CD4-positive, alpha-beta T cell treated with Interleukin-17A for 4 hours (primary cell): ENCODE measurements at places on chromosomes 5 and 9.

- DNase-seq = no peak
These were observed 105.1 kb upstream of the SLC25A48 start for GRCh38 chr5:135729321-135729786.

GRCh38 chr5:31531543-31531887 is 378 bp downstream of the DROSHA start:
- DNase-seq = peak; percentile 21

DNA sequence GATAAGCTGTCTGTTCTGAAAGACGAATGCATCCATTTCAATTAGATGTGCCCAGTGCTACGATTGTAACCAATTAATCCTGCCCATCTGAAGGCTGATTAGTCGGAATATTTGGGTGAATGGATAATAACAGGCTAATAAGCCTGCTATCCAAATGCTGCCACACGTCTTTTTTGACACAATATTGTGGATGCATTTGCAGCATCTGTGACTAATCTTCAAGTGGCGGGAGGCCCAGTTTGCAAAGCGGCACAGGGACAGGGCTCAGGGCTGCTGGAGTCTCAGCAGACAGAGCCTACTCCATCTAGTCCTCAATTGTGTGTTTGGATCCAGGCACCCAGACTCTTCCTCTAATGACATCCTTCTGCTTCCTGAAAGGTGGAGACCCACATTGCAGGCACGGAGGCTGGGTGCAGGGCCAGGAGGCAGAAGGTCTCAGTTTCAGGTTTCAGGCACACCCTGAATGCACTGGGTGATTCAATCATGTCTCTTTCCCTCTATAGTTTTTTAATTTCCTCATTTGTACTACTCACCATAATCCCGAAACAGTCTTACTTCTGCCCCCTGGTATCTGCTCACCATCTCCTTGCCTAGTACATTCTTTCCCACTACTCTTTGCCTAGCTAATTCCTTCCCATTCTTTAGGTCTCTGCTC is 169.6 kb downstream of the ASTN2 start:
- DNase-seq = no peak

- peak; percentile 45 for DNase-seq
These were observed 75.2 kb upstream of the SMARCA2 start for GRCh38 chr9:1939926-1940368.

DNA sequence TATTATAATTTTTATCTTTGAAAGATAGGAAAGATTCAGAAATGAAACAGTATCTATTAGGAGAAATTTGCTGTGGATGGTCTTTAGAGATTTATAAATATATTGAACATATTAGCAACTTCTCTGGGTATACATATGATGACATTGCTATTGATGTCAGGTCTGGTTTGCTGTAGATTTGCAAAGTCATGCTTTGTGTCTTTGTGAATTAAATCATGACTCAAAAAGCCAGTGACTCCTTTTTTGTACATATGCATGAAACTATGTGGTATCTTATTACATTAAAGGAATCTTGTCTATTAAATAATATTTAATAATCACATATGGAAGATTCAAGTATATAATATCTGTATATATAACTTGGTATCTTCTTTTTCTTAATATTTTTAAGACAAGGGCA is 141.9 kb downstream of the ST8SIA4 start:
- no peak for DNase-seq

GRCh38 chr9:94210616-94211603 is 48.2 kb upstream of the ZNF169 start:
- no peak for DNase-seq

DNA sequence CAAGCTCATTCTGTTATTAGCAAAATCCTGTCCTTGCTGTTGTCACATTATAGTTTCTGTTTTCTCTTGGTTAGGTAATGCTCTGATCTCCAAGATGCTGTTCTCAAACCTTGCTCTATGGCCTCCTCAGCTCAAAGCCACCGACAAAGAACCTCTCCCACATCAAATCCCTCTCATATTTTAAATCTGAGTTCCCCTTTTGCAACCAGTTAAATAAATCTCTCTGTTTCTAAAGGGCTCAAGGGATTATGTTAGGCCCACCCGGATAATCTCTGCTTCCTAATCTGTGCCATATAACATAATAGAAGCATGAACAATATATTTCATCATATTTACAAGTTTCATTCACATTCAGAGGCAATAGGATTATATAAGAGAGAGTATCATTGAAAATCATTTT is 286.0 kb downstream of the CYLC2 start:
- DNase-seq = no peak

- no peak for DNase-seq
These were observed 695 bp upstream of the SNAPC3 start for GRCh38 chr9:15421990-15422371.

- DNase-seq = no peak
These were observed 87.2 kb downstream of the MTAP start for GRCh38 chr9:21889673-21890072.

DNA sequence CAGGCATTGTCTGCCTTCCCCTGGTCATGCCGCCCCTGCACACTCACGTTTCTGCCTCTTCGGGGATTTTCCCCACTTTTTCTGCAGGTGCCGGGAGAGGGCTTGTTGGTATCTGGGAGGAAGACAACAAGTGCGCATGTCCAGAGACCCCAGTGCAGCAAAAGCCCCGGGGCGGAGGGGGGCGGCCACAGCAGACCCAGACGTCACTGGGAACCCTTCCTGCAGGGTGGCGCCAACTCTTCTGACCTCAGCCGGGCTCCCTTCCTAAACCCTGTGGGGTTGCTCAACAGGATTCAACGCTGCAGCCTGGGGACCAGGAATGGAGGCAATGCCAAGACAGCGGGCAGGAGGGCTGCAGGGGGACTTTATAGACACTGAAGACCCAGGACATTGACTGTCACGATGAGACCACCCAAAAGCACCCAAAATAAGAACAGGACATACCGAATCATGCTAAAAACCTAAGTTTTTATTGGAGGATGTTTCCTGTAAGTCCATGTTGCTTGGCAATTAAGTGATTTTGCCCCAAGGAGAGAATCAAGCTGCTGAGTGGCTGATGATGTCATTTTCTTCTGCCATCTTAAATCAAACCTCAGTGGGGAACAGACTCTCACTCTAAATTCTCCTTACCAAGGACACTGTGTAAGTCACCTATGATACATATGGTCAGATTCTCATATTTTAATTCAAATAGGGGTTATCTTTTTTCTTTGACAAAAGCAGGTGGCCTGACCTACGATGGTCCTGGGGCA is 62.9 kb upstream of the SIMC1 start:
- no peak for DNase-seq

DNA sequence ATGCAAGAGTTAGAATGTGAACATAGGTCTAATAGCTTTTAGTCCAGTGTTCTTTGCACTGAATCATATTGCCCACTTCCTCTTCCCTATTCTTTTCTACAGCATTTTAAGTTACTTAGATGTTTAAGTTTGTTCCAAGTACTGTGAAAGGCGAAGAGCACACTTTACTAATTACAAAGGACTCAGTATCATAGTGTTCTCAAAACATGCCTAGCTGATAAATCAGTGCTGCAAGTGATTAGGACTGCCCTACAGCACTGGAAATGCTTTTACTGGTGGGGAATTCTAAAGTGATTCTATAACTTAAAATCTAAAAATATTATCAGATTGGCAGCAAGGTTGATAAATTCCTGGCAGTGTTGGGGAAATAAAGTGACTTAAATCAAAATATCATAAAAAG is 177.9 kb upstream of the KCNN2 start:
- no peak for DNase-seq

- peak; percentile 16 for DNase-seq
These were observed 1.2 kb upstream of the PCSK1 start for GRCh38 chr5:96434201-96434645.

DNA sequence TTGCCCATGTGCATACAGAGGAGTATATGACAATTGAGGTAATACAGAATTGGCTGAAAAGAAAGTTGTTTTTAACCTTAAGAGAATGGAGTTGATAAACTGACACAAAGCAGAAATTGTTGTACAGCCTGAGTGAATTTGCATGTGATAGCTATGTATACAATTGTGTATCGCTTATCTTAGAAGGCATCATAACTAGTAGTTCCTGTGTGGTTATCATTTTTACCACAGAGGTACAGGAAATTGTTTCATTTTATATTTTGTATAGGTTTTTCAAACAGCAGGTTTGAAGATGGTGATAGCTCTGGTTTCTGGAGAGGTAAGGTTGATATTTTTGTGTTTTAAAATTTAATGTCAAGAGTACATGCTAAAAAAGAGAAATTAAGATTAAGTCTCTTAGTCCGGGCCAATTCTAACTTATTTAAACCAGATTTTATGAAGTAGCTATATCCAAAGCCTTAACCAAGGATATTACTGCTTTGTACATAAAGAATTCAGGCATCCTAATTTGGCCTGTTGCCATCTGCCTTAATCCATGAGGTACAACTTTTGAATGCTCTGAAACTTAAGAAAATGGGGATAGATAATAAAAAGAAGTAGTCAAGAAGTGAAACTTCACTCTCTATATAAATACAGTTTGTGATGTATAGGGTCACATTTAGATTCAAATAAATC is 26.0 kb downstream of the DDX4 start:
- DNase-seq = no peak

- DNase-seq = no peak
These were observed 58.7 kb downstream of the MYO10 start for GRCh38 chr5:16877267-16877935.

- DNase-seq = no peak
These were observed 23.1 kb downstream of the SLC25A25 start for GRCh38 chr9:128091144-128091543.

DNA sequence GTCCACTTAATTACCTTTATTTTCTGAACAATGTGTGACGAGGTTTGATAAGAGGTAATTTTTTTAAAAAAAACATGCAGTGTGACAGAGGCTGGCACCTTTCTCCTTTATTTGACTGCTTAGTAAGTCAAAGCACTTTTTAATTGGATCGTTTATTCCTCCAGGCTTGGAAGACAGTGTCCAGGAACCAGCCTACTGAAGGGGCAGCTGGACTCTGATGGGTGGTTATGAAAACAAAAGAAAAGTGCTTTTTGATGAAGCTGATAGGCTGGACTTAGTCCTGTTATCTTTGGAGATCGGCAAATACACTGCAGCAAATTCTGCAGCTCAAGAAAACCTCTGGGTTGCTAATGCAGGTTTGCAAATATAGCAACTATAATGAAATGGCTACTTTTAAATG is 141.7 kb downstream of the DCP2 start:
- DNase-seq = no peak

GRCh38 chr5:113047733-113048652 is 71.4 kb downstream of the DCP2 start:
- DNase-seq = no peak

GRCh38 chr9:111799915-111800526 is 5.3 kb upstream of the SHOC1 start:
- no peak for DNase-seq

- no peak for DNase-seq
These were observed 197.5 kb upstream of the DMRT1 start for GRCh38 chr9:643966-644365.

GRCh38 chr9:137217276-137218211 is 4.5 kb downstream of the RNF208 start:
- DNase-seq = peak; percentile 40

GRCh38 chr9:94705162-94705702 is 21.3 kb upstream of the AOPEP start:
- DNase-seq = no peak
